Renal cortical epithelial cell (primary cell): ENCODE measurements at places on chromosomes 6 and 20. TPM values are rescaled to one million over a fixed set of nuclear protein-coding genes. Genes with fewer than 3 reads are reported as not detected.

DNA sequence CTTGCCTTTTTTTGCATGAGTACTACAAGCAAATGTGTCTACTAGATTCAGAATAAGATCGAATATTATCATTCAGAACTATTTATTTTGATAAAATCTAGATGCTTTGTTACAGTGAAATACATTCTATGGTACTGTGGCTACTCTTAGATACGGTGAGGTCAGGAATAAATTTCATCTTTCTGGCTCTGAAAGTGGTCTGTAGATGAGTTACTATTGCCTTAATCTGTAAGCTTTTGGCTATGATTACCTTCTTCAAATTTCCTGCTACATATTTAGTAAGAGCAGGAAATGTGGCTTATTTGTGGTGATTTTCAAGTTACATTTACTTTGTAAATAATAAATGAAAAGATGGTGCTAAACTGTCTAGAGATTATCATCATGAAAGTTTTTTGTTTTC is 50.0 kb downstream of the SCAF8 start:
- DNase-seq = no peak

GRCh38 chr20:10550204-10551118 is 115.4 kb downstream of the SLX4IP start:
- DNase-seq = no peak

The CAGE1 gene
- total RNA-seq = 0.17 TPM in 1 of 2 replicates, not detected in the other

DNA sequence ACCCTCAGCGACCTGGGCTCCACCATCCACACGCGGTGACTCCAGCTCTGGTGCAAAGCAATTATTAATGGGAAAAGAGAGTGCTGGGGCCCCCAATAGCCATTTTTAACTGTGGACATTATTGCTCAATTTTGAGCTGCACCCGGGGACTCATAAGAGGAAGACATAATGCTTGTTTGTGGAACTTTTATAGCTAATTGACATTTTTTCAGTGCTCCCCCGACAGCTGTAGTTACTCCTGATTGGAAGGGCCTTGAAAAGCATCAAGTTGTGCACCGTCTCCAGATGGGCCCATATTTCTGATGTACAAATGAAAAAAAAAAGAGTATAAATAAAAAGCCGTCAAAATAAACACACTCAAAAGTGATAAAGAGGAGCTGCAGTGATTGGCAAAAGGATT is 327.0 kb downstream of the KIF16B start:
- no peak for DNase-seq

The CRYBG1 gene
- 13.9 and 16.3 TPM in 2 replicates for total RNA-seq

GRCh38 chr20:1664911-1665310 is 7.3 kb upstream of the SIRPG start:
- no peak for DNase-seq

DNA sequence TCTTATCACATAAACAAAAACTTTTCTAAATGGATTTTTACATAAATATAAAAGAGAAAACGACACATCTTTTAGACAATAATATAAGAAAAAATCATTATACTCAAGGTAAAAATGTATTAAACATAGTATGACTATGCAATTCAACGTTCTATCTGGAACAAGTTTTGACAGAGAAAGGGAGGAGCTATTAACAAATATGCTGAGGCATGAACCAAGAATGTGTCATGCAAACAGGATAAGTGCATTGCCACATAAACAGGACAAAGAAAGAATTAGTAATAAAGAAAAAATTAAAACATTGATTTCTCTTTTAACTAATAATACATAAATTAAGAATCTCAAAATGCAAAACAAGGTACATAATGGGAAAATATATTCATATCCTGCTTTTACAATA is 1353.4 kb upstream of the GJE1 start:
- no peak for DNase-seq

DNA sequence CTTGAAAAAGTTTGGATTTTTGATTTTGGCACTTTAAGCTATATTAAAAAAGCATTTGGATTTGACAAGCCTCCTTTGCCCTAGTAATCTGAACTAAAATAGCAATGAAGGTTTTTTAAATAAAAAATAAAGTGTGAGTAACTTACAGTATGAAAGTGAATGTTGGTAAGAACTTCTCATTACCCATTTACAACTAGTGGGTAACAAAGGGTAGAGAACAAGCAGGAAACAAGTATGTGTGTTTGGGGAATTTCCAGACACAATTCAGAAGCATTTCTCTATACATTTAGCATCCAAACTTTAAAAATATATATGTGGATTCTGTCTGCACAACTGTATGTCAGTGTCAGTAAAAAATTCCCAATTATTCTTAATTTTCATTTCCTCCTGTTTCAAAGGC is 2.9 kb downstream of the TMEM30A start:
- DNase-seq = no peak

DNA sequence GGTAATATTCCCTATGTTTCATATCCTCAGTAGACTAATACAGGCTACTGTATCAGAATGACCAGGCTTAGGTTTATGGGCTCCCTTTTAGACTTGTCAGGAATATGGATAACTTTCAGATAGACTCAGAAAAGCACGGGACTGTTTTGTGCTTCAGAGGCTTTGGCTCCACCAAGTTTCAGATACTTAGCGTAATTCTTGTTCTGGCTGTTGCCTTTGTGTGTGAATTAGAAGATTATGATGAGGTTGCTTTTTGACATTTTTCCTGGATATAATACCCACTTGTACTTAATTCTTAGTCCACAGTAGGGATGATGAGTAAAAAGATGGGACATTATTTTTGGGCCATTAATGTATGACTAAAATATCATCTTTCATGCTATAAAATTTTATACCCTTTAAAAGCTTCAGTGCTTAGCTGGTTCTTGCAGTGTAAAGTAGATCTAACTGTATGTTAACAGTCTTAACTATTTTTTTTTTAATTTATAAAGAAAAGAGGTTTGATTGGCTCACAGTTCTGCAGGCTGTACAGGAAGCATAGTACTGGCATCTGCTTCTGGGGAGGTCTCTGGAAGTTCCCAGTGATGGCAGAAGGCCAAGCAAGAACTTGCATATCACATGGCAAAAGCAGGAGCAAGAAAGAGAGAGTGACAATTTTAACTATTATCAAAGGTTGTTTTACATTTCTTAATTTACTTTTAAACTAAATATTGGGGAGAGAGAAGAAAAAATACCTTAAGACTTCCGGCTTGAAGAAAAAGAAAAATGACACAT is 120.7 kb downstream of the ZFAND3 start:
- peak; percentile 44 for DNase-seq

DNA sequence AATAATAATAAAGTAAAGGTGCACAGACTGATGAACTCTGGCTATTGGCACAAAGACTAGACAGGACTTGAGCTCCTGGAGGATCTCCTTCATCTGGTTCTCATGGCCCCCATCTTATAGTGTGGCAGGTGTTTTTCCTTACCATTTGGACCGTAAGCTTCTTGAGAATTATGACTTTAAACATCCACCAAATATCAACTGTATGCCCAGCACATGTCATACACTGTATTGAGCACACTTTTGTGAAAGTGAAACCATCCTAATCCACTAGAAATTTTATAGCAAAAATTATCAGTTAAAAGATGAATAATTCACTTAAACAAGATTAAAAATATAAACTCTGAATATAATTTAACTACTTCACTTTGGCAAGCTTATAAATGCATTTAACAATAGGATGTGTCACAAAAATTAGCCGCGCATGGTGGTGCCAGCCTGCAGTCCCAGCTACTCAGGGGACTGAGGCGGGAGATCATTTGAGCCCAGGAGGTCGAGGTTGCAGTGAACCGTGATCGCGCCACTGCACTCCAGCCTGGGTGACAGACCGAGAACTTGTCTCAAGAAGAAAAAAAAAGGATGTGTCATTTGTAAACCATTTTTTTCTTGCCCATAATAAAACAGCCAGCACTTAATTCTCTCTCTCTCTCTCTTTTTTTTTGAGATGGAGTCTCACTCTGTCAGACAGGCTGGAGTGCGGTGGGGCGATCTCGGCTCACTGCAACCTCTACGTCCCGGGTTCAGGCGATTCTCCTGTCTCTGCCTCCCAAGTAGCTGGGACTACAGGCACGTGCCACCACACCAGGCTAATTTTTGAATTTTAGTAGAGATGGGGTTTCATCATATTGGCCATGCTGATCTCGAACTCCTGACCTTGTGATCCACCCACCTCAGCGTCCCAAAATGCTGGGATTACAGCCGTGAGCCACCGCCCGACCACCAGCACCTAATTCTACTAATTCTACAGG is 9.1 kb downstream of the HIVEP2 start:
- no peak for DNase-seq

GRCh38 chr6:46882645-46883044 is 39.1 kb downstream of the ADGRF5 start:
- no peak for DNase-seq

GRCh38 chr20:47765691-47766594 is 19.3 kb downstream of the SULF2 start:
- DNase-seq = peak; percentile 24

The RFX6 gene
- total RNA-seq = not detected in 2 replicates

DNA sequence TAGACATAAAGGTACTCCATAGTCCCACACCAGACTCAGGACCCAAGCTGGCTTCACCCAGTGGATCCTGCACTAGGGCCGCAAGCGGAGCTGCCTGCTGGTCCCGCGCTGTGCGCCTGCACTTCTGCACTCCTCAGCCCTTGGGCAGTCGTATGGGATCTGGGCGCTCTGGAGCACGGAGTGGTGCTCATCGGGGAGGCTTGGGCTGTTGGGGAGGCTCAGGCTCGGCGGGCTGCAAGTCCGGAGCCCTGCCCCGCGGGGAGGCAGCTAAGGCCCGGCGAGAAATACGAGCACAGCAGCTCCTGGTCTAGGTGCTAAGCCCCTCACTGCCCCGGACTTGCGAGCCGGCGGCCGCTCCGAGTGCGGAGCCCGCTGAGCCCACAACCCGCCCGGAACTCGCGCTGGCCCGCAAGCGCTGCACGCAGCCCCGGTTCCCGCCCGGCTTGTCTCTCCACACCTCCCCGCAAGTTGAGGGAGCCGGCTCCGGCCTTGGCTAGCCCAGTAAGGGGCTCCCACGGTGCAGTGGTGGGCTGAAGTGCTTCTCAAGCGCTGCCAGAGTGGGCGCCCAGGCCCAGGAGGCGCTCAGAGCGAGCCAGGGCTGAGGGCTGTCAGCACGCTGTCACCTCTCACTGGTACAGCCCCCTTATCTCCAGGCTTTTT is 33.4 kb upstream of the GCNT2 start:
- DNase-seq = no peak

GRCh38 chr6:159169193-159169555 is at the start of gene FNDC1:
TSS of gene FNDC1 (plus strand) at chr6:159169400. CDS start at chr6:159169597, 197 bp downstream.
- no peak for DNase-seq

The FHL5 gene
- not detected in 2 replicates for total RNA-seq

The MSH5 gene
- total RNA-seq = 4.4 and 6.6 TPM in 2 replicates

DNA sequence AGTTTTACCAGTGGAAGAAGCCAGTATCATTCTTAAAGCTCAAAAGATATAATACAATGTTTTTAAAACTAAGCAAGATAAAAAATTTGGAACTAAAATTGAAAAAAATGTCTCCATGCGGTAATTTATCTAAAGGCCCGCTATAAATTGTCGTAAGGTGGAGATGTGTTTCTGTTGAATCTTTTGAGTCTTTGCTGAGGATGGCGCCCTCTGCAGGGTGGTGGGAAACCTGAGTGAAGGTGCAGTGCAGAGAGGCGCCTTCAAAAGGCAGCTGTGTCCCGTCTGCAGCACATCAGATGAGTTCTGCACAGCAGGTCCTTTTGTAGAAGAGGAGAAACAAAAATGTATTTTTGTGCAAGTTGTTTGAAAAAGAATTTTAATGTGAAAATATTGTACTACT is 29.4 kb upstream of the KIF25 start:
- DNase-seq = peak; percentile 25

DNA sequence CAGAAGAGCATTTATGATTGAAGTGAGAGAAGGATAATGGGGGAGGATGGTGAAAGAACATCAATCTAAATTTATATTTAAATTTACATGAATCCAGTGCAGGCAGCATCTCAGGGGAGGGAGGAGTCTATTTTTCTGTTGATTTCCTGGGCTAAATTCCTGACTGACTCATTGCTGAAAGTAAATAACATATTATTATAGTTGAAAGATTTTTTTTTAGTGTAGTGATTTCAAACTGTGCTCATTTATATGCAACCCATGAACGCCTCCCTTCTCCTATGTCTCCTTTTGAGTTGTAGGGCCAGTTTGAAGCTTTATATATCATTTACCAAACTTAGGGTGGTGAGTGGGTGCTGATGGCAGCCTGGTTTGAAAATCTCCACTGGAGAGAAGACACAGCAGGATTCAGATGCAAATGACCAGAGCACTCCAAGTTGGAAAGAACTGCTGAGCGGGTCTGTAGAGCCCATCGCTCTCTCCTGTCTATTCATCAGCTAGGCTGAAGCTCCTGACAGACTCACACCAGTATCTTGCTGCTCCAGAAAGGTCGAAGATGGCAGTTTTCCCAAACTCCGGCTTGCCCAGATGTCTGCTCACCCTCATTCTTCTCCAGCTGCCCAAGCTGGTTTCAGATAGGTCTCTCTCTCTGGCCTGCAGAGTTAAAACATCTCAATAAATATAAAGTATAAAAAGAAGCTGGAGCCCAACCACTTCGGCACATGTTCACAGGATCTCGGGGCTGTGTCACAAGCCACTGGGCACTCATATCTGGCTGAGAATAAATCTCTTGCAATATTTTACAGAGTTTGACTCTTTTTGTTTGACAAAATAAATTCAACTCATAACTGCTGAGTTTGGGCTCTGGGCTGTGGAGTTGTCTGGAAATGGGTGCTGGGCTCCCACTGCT is 18.3 kb downstream of the BTN2A1 start:
- DNase-seq = peak; percentile 28

The TRIM10 gene
- total RNA-seq = under 0.01 TPM in 1 of 2 replicates, not detected in the other

The RIPPLY2 gene
- not detected in 2 replicates for total RNA-seq

DNA sequence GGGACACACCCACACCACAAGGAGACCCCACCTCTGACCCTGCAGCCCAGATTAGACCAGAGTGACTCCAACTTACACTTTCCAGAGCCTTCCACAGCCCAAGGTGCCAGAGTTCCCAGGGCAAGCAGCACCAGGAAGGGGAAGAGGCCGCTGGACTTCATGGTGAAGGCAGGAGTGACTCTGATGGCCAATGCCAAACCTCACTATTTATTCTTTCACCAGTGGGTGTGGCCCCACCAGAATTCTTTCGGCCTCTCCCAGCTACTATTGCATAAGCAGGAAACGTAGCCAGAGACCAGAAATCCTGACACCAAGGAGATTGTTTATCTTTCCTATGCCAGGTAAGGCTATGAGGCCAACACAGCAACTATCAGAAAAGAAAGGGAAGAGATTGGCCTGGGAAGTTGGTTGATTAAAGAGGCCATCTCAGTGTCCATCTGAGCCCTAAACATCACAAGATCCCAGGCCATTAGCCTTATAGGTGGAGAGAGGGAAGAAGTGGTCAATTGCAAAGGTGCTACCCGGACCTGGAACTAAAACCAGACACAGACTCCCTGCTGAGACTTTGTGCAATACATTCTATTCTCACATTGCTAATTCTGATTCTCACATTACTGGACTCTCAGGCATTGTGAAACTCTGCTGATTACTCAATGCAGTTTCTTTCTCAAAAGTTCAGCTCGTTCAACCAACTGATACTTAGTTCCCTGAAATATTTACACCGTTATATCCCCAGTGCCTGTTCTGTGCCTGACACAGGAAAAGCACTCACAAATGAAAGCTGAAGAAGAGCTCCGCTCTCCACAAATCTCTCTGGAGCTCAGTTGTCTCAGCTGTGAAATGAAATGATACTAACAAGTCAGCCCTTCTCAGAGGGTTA is at the start of gene SLPI:
Gene SLPI, minus strand, starts transcription at position 182 of the 880 bp plus-strand sequence. Its CDS starts 21 bp downstream, at position 161.
- peak; percentile 97 for DNase-seq

GRCh38 chr6:98838975-98839374 is 4.6 kb downstream of the POU3F2 start:
- DNase-seq = no peak
